AG04450 (cell line): ENCODE measurements at places on chromosomes 4 and X. TPM values are rescaled to one million over a fixed set of nuclear protein-coding genes. Genes with fewer than 3 reads are reported as not detected.

PARM1 gene
- polyA plus RNA-seq: 0.10 and 0.11 TPM in 2 replicates

KLHL4 gene
- 0.17 and 0.33 TPM in 2 replicates for polyA plus RNA-seq

SPANXN4 gene
- not detected in 2 replicates for polyA plus RNA-seq

RHOXF2B gene
- polyA plus RNA-seq: not detected in 2 replicates

DOCK11 gene
- polyA plus RNA-seq: 20.7 and 26.4 TPM in 2 replicates

HMGN5 gene
- 3.6 and 3.7 TPM in 2 replicates for polyA plus RNA-seq

GYPB gene
- polyA plus RNA-seq: not detected in 2 replicates

GAB1 gene
- 11.7 and 13.8 TPM in 2 replicates for polyA plus RNA-seq
